Retina (tissue), 1 donor: ENCODE measurements at places on chromosomes 12 and 14.

- DNase-seq: no peak
Measured at GRCh38 chr12:52139579-52140062, 52.2 kb downstream of the KRT80 start.

DNA sequence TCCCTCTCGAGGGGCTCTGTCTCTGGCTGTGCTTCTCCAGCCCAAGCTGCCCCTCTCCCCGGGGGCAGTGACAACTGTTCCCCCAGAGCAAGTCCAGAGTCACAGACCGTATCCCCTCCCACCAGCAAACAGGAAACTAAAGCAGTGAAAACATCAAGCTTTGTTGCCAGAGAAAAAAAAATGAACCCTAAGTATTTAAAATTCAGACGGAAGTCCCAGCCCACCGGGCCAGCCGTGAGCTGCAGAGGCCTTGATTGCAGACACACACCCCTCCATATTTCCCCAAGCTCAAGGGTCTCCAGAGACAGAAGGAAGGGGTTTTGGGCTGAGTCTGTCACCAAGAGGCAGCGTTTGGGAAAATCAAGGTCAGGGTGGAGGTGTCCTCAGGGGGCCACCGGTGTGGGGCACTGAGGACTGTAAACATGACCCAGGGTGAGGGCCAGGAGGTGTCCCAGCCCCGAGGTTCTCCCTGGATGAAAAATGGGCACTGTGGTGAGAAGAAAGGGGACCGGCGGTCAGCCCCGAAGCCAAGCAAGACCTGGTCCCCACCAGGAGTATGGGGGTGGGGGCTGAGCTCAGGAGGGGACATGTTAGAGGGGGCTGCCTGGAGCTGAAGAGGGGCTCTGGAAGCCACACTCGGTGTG, 7.7 kb downstream of the PHETA1 start:
- DNase-seq: no peak

- DNase-seq: no peak
Measured at GRCh38 chr12:84740602-84741001, 172.0 kb downstream of the SLC6A15 start.

- no peak for DNase-seq
Measured at GRCh38 chr12:50925342-50925651, 27.0 kb upstream of the HIGD1C start.

DNA sequence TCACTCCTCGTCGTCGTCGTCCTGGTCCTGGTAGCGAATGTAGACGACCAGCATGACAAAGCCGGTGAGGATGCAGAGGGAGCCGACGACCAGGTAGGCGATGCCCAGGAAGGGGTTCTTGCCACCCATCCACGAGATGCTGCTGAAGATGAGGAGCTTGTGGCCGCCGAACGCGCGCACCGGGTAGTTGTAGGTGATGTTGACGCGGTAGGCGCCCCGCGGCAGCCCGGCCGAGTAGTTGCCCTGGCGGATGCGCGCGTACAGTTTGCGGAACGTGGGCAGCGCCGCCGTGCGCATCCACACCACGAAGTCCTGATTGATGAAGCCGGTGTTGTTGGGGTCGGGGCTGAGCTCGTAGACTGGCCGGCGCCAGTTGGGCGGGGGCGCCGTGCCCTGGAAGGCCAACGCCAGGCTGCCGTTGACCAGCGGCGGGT, 1.0 kb downstream of the TMEM30B start:
- no peak for DNase-seq

DNA sequence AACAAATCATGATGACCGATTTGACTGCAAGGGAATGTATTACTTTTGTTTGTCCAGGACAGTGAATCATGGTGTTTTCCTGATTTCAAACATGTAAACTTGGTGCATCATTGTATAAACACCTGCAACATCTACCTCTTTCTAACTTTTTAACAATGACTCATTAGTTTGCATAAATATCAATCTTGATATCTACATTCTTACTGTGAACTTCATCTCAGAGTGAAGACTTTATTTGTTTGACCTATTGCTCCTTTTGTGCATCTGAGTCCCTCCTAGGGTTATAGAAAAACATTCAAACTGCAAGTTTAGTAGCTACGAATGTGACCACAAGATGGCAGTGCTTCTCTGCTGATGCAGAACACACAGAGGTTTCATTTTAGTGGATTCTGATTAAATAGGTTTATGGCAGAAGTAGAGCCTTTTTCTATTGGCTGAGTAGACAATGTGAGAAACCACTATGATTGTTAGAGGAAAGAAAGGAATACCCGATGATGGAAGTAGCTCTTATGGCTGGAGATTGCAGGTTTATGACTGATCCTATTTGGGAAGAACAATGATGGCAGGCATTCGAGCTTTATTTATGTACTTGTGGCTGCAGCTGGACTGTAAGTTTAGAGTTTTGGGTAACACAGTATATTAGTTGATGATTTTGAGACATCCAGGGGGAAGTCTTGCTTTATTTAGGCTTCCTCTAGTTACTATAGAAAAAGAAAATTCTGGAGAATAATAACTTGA, 244.2 kb upstream of the OR4E1 start:
- peak; percentile 38 for DNase-seq

- DNase-seq: no peak
Measured at GRCh38 chr14:77407158-77407557, 16.2 kb downstream of the NOXRED1 start.

- DNase-seq: no peak
Measured at GRCh38 chr12:25659621-25660020, 106.5 kb upstream of the LMNTD1 start.

DNA sequence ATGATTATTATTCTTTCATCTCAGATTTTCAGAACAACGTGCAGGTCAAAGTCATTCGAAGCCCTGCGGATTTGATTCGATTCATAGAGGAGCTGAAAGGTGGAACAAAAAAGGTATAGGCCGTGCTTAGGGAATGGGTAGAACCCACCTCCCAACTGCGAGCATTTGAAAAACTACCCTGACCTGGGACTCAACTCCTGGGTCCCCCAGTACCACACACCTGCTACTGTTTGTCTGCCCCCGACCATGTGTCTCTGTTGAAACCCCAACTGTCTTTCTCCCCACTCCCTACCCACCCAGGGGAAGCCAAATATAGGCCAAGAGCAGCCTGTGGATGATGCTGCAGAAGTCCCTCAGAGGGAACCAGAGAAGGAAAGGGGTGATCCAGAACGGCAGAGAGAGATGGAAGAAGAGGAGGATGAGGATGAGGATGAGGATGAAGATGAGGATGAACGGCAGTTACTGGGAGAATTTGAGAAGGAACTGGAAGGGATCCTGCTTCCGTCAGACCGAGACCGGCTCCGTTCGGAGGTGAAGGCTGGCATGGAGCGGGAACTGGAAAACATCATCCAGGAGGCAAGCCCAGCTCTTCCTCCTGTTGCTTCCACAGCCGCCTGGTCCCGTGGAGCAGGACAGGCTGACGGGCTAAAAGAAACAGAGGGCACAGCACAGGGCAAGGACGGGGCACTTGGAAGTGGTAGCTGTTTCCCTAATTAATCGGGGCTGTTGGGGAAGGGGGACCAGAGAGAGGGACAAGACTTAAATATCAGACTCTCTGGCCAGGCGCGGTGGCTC, 20.5 kb downstream of the AGAP2 start:
- no peak for DNase-seq

- DNase-seq: no peak
Measured at GRCh38 chr14:58701156-58701555, 63.4 kb downstream of the DACT1 start.

DNA sequence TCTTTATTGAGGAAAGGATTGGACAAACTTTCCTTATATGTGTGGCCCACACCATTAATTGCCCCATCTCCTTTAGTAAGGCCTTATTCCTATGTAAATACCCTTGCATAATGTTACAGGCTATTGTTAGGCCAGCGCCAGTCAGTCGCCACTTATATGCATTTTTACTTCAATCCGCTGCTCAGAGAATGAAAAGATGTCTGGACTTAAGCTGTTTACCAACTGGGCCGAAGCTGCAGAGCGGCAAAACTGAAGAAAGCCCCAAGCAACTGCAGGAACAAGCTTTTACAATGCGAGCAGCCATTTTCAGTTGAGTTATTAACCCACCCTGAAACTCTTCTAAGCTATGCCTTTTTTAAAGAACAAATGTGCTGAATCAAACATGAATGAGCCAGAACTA, 92.1 kb upstream of the OTX2 start:
- no peak for DNase-seq
